ENCODE measurements at places on chromosomes 7 and 10.

- no peak for DNase-seq
Measured at GRCh38 chr10:78214955-78215354, 181.3 kb downstream of the RPS24 start.

GRCh38 chr7:28748933-28749584, 209.1 kb downstream of the TRIL start:
- DNase-seq: no peak

GRCh38 chr7:117825132-117825531, 48.1 kb downstream of the CTTNBP2 start:
- no peak for DNase-seq

DNA sequence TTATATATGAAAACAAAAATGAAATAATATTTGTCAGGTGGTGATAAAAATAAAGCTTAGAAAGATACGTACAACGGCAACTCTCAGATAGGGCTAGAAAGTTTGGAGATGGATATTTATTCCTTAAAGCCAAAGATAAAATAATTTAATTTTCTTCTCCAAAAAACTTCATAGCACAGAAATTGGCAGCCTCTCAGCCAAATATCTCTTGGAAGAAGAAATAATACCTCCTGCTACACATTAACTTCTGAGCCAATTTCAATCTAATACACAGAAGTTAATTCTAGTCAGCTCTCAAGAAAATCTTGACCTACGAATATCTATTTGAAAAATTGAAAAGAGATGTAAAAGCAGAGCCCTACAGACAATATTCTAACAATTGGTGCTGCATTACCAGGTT, 122.4 kb downstream of the TES start:
- DNase-seq: no peak

DNA sequence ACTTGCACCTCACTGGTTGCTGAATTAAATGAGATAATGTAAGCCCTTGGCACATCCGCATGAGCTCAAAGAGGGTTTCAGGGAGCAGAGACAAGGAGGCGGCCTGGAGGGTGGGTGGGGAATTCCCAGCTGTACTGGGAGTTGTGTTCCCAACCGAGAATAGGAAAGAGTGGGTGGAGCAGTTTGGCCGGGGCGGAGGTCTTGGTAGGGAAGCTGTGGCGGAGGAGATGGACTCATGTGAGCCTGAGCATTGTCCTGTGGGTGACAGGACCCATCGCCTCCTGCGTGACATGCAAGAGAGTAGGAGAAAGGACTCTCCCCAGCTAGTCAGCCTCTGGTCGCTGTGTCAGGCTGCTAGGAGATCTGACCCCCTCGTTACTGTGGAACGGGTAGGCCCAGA, 41.0 kb upstream of the SAMD8 start:
- DNase-seq: no peak

DNA sequence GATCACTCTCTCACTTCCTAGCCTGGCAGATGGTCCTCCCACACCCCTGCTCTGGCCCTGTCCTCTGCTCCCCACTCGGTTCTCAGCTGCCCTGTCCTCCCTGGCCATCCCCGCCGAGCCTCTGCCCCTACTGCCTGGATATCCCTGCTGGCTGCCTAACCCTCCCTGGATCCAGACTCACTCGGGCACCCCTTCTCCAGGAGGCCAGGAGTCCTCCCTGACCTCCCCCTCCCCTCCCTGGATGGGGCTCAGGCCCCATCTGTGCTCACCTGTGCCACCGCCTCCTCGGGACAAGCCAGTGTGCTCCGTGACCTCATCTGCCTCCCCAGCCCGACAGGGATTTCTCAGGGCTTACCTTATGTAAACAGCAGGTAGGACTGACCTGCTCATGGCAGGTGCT, 406.1 kb downstream of the TCERG1L start:
- no peak for DNase-seq

DNA sequence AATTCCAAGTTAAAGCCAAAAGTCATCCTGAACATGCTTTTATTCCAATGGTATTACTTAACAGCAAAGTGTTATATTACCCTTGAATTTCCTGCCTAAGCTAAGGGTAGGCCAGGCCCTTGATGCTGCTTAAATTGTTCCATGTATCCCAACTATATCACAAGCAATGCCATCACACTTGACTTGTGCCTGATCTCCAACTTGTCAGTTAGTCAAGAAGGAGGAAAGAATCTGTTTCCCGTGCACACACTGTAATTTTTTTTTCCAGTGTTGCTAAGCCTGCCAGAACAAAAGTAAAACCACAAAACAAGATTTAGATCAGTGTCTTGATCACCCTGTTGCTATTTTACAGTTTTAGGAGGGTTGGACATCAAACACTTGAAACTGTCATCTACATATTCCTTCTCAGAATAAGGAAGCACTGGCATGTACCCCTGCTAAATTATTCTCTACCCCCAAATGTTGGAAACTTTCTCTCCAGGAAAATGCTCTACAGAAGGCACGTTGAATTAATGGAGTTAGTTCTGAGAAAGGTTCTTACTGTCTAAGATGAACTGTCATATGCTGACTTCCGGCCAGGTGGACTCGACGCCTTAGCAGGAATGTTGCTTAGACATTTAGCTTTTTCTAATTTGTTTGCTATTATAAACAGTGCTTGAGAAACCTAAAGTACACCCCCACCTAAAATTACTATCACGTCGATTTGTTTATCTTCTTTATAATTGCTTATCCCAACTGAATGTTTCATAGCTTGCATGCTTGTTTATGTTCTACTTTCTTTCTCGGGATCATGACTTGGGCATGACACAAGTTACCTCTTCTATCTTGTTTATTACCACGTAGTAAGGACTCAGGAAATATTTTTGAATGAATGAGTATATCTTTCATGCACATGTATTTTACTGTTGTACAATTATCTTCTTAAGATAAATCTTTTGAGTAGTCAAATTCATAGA, 105.5 kb upstream of the ZNF438 start:
- no peak for DNase-seq

DNA sequence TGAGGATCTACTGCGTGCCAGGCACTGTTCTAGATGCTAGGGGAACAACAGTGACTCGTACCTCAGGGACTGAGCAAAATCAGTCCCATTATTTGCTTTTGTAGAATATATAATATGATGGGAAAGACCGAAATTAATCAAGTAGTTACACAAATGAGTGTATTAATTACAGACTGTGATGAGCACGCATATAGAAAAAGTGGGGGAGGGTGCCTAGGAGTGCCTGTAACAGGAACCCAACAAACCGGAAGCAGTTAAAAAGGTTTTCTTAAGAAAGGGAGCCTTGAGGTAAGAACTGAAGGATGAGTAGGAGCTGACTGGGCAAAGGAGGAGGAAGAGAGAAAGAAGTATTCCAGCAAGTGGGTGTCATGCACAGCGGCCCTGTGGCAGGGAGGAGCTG, 28.2 kb upstream of the IL6 start:
- no peak for DNase-seq
